CD8-positive, alpha-beta memory T cell (primary cell): ENCODE measurements at places on chromosomes 16 and 17. TPM values are rescaled to one million over a fixed set of nuclear protein-coding genes. Genes with fewer than 3 reads are reported as not detected.

The FOXJ1 gene
- total RNA-seq = 0.64 TPM

The ASIC2 gene
- total RNA-seq = not detected

The PRSS21 gene
- 8.8 TPM for total RNA-seq

The HOXB4 gene
- total RNA-seq = 3.7 TPM

The SCIMP gene
- 0.22 TPM for total RNA-seq

The TMEM235 gene
- total RNA-seq = not detected

The ZACN gene
- total RNA-seq = 2.8 TPM

The KRT14 gene
- not detected for total RNA-seq

The FOXL1 gene
- total RNA-seq = not detected

The DHX58 gene
- total RNA-seq = 9.7 TPM

The ARRB2 gene
- total RNA-seq = 172 TPM

DNA sequence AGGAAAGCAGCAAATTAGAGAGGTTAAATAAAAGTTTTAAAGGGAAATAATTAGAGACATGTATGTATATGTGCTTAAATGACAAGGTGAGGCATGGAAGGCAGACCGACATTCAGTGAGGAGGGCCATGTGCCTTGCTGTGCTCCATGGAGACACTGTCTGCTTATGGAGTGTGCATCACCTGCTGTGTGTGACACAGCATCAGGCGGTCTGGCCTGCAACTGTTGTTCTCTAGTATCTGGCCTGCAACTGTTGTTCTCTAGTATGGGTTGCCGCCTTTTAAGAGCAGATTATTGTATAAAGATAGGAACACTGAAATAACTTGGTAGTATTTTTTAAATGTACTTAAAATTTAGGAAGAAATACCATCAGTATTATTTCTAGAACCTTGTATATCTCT is 225.1 kb downstream of the LGALS9B start:
- no peak for DNase-seq

DNA sequence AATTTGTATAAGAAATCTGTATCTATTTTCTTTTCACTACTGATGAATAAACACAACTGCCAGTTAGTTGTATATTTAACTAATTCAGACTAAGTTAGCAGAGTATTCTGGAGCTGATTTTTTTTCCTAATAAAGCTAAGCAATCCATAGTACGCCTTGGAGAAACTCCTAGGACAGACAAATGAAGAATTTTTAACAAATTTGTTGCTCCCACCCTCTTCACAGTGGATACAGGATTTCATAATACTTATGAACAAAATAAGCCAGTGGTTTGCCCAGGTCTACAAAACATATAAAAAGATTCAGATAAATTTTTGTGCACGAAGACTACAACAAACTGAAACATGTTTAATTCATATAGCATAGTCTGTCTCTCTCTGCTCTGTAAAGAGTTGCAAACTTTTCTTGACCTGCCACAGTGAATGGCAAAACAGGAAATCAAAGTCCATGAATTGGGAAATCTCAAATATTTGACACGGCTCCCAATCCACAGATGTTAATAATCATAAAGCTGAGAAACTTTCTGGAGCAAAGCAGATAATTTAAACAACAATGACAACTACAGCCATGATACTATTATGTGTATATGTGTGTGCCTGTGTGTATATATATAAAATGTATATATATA is 594 bp upstream of the ABCA6 start:
- no peak for DNase-seq

GRCh38 chr17:57246257-57246656 is 10.1 kb upstream of the MSI2 start:
- DNase-seq = no peak

GRCh38 chr16:29678691-29679267 is at the start of gene QPRT:
TSS of gene QPRT (plus strand) at chr16:29679180. CDS start at chr16:29679198, 18 bp downstream.
- no peak for DNase-seq

GRCh38 chr16:1776991-1777374 is 4.0 kb upstream of the MRPS34 start:
- DNase-seq = no peak

DNA sequence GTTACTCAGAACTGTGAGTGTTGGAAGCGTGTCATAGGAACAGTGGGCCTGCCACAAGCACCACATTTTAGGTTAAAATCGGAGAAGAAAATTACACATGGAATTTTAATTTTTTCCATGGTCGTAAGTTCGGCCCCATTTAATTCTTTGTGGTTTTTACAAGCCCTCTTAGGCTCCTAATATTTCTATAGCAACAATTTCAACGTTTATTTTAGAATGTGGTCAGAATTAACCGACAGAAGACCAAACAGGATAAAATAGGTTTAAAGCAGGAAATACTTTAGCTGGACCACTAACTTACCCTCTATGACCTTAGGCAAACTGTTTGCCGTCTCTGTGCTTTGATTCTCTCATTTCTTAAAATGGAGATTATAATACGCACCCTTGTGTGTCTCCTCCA is 69.9 kb downstream of the FTO start:
- no peak for DNase-seq

DNA sequence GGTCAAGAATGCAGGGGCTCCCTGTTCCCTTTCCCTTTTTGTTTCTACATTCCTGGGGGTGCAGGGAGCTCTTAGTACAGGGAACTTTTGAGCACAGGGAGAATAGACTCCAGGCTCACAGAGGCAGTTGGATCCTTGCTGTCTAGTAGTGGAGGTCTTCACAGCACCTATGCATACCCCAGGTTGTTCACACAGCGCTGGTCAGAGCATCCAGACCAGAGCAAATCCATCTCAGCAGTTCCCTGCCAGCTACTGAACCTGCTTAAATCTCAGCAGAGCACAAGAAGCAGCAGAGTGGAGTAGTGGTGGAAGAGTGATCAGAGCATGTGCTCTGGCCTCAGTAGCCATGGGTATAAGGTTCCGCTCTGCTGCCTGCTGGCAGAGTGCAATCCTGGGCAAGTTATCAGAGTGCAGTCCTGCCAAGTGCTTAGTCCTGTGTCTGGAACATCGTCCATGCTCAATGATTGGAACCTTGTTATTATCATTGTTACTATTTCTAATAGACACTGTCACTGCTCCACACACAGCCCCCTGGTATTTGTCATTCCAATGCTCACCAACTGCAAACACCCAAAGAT is 220.4 kb downstream of the CBLN1 start:
- no peak for DNase-seq

DNA sequence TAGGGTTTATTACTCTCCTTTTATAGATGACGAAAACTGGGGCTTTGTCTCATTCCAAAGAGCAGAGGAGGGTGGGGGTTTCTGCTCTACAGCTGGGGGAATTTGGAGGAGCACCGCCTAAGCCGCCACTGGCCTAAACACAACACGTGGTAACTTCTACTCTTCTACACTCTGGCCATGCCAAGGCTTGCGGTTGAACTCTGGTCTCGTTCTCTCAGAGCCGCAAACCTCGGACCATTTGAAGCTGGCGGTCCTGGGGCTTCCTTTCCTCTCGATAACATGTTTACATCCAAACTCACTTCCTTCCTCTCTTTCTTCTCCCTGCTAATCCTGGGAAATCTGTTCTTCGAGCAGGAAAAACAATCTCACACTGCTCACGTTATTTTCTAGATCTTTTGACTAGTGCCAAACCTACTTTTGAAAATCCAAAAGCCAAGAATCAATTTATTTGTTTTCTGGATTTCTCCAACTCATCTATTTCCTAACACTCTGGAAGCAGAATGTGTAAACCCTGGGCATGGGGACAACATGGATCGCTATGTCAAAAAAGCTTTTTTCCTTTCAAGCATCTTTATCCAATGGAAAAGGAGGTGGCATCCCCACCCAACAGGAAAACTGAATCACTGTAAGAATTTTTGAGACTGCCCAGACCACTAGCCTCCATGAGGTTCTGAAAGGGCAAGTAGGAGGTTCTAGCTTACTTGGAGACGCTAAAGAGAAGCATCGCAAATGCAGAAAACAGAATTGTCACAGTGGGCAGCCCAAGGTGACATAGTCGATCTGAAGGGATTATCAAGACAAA is 13.6 kb upstream of the EEF2K start:
- DNase-seq = peak; percentile 70

- DNase-seq = no peak
Observed at GRCh38 chr17:44952946-44953475, 5.4 kb upstream of the KIF18B start.

GRCh38 chr16:2866431-2866830 is 8.5 kb upstream of the PRSS22 start:
- DNase-seq = no peak

DNA sequence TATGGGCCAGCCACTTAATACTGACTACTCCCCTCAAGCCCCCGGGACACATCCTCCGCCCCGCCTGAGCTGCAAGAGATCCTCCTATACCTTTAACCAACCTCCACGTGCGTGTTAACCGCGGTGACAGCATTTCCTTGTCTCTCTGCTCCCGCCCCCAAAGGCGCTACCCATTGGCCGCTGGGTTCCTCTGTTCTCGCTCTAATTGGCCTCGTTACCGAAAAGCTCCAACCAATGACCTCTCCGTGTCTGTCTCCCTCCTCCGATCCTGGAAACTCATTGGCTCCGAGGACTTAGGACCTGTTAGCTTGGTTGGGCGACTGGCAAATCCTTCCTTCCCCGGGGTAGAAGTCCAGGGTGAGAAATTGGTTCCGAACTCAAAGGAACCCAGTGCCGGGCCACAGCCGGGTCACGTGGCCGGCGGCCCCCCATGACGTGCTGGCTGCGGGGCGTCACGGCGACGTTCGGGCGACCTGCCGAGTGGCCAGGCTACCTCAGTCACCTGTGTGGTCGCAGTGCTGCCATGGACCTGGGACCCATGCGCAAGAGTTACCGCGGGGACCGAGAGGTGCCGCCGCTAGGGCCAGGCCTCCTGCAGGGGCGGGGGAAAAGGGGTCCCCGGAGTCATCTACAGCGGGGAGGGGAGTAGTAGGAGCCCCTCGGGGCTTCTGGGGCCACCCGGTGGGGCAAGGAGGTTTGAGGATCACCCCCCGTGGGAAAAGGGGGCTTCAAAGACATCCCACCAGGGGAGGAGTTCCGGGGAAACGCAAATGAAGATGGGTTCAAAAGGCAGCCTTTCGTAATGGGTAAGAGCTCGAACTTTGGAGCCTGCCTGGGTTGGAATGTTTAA is at the start of gene PNPO:
Gene PNPO (plus strand): TSS at position 326 of the 850 bp plus-strand sequence. CDS start 105 bp downstream, at position 431.
- DNase-seq = peak; percentile 93

DNA sequence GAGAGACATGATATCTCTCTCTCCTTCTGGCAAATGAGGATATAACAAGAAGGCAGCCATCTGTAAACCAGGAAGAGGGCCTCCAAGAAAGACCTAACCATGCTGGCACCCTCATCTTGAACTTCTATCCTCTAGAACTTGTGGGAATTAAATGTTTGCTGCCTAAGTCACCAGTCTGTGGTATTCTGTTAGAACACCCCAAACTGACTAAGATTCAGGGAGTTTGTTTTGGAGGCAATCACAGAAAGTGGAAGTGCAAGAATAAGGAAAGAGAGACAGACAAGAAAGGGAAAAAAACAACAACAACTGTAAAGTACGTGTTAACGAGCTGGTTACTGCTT is 114.5 kb upstream of the GOT2 start:
- no peak for DNase-seq

GRCh38 chr16:53839150-53839549 is 135.2 kb downstream of the FTO start:
- DNase-seq = no peak

DNA sequence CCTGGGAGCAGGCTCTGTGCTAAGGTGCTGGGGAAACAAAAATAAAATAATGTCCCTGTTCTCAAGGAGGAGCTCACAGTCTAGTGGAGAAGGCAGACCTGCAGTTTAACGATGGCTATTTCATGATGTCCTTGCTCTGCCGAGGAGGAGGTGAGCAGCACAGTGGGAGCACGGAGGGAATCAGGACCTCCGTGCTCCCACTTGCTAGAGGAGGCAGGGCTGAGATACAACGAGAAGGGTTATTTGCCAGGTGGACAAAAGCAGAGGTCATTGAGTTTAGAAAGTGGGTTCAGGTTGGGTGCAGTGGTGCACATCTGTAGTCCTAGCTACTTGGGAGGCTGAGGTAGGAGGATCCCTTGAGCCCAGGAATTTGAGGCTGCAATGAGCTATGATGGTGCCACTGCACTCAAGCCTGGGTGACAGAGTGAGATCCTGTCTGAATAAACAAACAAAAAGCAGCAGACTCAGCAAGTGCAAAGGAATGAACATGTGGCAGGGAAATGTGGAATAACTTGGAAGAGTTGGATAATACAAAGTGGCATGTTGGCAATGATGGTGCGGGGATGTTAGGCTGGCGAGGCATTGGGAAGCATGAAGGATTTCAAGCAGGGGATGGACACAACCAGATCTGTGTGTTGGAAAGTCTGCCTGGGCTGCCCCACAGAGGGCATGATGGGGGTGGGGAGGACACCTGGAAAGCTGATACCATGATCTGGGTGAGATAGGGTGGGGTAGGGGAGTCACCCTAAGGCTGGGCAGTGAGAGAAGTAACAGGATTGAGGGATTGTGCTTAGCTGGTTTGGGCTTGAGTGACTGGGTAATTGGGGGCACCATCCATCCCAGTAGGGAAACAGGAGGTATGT is 12.8 kb upstream of the TNS4 start:
- no peak for DNase-seq

DNA sequence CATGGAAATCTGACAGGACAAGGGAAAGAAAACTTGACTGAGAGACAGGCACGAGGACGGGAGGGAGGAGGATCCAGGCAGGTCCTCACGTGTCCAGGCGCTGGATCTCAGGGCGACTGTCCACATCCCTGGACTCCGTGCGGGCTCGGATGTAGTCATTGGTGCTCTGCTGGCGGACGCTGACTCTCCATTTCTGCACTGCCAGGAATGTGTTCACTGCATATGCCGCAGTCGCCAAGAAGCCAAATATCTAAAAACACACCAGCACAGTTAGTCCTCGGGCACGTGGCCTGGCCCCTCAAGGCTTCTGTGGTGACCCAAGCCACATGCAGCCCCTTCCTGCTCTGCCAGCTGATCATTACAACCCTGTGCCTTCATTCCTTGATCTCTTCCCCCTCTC is 17.5 kb downstream of the CMTM3 start:
- DNase-seq = no peak

- no peak for DNase-seq
Observed at GRCh38 chr17:7563115-7563869, 1.6 kb downstream of the SENP3 start.

DNA sequence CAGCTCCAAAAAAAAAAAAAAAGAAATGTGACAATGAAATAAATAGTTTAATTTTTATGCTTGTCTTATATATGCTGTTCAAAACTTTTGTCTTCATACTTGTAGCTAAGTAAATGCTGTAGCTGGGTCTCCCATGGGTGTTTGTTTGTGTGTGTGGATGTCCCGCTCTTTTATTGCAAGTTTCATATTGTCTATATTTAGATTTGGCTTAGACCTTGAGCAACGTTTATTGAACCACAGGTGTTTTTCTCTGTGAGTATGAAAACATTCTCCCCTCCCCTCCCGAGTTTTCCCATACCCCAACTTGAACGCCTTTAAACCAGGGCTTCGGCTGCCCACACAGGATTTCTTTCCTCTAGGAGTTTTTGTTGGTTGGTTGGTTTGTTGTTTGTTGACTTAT is 45.2 kb downstream of the MFSD11 start:
- DNase-seq = no peak
